ENCODE measurements at places on chromosomes 2 and 18.
A peak's percentile ranks its signal among the peaks of the same experiment; 100 is the strongest.

DNA sequence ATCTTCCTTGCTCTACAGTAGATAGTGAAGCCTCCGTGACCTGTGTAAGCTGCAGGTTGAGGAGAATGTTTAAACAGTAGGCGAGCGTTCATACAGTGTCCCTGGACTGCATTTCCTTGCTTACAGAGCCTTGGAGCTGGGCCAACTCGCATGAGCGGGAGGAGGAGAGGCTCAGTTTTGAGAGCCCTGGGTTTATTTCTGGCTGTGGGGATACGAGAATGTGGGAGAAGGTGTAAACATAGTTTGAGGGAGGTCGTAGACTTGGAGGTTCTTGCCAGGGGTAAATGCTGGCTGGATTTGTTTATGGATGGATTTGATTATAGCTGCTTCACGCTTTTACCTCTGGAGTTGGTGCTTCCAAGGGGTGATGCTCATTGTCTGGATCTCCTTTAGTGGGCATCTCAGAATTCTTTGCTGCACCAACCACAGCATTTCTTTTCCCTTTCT lies 20.8 kb downstream of the CRIM1 start:
- peak; percentile 38 for DNase-seq

GRCh38 chr2:217033186-217033585 lies 173.3 kb upstream of the TNP1 start:
- DNase-seq: no peak

DNA sequence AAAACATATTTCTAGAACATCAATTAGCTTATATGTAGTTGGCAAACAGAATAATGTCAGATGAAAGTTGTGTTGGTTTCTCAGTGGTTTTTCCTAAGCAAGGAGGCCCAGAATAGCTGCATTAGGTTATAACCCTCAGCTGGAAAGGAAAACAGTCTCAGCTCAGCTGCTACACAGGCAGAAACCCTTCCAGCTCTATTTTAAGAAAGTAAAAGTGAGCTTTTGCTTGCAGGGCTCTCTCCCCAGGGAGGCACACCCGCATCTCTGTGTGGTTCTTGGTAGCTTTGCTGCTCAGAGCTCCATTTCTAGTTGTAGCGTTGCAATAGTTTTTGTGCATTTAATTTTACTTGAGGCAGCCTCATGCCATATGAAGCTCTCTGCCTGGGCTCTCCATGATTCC lies 54.6 kb downstream of the PIKFYVE start:
- DNase-seq: peak; percentile 2

GRCh38 chr18:58315739-58316215 lies 271.8 kb downstream of the NEDD4L start:
- DNase-seq: no peak

DNA sequence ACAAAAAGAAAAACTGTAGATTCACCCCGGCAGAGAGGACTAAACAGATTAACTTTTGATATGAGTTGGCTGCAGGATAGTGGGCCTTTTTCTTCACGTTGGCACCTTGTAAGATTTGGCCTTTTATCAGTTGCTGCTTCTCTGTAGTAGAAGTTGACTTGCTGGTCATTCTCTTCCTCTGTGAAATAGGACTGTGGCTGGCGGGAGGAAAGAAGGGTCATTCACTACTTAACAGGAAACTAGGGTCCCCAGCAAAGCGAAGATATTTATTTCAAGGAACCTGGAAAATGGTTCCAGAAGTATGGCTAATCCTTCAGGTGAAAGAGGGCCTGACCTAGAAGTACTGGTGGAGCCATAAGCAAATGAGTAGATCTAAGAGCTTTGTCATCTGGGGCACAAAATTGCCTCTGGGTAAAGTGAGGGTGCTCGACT lies 383 bp upstream of the ATP5MC3 start:
- no peak for DNase-seq

- no peak for DNase-seq
Observed at GRCh38 chr18:67518566-67518965, 2.0 kb upstream of the DSEL start.

DNA sequence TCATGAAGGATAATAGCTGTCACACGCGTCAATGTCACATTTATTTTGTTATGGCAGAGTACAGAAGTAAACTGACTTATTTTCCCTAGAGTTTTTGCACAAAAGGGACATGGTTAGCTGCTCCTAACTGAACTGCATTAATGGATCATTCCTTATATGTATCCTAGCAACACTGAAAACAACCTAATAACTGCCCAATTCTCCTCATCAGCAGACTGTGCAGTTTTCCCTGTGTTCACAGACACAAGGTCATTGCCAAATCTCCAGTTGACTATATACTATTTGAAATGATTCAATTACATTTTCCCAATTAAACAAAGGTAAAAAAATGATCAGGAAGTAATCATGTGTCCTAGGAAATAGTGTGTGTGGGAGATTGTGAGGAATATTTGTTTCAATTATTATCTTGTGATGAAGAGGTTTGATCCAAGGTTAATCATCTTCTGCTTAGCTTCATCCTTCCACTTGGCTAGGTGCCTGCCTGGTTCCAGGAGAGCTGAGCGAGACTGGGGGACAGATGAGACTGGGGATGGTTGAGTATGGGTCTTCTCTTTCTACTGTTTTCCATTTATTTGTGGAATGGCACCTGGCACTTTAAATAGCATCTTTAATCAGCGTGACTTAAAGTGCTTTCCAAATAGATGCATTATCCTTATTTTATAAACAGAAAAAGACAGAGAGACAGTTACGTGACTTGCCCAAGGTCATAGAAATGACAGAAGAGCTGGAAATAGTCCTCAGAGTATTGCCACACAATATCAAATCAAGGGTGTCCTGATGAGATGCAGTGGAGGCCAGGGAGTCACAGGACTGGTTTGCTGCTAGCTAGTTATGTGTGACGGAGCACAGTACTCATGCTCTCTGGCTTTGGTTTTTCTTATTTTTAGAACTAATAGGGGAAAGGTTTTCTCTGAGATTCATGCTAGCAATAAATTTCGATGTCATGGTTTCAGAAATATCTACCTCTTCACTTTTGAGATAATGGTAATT lies 335.6 kb downstream of the PIK3C3 start:
- DNase-seq: no peak

GRCh38 chr18:80126797-80127196 lies 17.7 kb downstream of the ADNP2 start:
- no peak for DNase-seq

DNA sequence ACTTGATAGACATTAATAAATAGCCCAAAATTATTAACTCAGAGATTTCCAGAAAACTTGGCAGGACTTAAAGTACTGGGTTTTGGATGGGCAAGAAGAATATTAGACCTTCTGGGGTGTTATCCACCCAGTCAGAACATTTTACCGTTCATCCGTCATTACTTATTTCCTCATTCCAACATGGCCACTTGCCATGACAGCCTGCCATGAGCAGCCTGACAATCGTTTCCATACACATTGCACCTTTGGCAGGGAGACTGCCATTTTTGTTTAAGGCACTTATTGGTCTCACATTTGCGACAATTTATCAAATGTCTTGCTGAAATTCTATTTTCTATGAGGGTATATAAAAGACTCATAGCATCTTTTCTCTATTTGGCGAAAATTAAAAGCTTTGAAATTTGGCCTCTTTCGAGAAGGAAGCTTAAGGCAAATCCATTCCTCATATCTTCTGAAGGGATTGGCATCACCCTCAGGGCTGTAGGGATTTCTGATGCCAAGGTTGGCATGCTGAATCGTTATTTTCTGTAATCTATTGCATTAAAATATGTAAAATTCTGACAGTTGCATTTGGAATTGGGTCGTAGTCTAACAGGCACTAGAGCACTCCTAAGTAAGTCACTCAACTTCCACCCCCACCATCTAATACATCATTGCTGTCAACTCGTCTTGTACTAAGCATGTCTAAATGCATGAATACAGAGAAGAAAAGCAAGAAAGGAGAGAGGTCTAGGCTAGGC lies 406.3 kb upstream of the PIK3C3 start:
- DNase-seq: no peak

- DNase-seq: no peak
Observed at GRCh38 chr2:241443486-241444223, 64.7 kb downstream of the STK25 start.

- DNase-seq: no peak
Observed at GRCh38 chr2:190235551-190236075, 84.0 kb downstream of the HIBCH start.

DNA sequence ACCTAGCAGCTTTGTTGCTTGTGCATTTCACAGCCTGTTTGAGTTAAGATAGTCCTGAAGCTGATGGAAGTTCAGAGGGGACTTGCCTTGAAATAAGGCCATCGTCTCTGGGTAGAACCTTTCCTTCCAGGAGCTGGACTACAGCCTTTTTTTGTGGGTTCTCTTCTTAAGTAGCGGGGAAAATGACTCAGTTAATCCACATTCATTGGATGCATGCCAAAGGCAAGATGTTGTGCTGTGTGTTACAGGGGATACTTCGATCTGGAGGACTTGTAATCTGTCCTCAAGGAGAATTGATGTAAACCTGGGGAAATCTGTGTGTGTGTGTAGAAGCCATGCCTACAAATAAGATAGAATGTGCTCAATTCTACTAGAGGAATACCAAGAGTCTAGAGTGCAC lies 46.8 kb downstream of the RPIA start:
- DNase-seq: no peak
